Mammary microvascular endothelial cell (primary cell): ENCODE measurements at places on chromosomes 3 and 15. TPM values are rescaled to one million over a fixed set of nuclear protein-coding genes. Genes with fewer than 3 reads are reported as not detected.

Gene IL12A
- 2.3 and 6.7 TPM in 2 replicates for total RNA-seq

Gene LMOD3
- total RNA-seq, result not detected in 2 replicates

Gene RARRES1
- total RNA-seq, result 5.1 and 9.6 TPM in 2 replicates

Gene ACKR4
- 0.54 and 1.1 TPM in 2 replicates for total RNA-seq

Gene TRMT10C
- 26.2 and 30.5 TPM in 2 replicates for total RNA-seq

Gene SEMA3G
- 3.5 and 3.6 TPM in 2 replicates for total RNA-seq

Gene FAM107A
- total RNA-seq, result 83.0 and 85.8 TPM in 2 replicates

Gene SLCO2A1
- 5.6 and 11.5 TPM in 2 replicates for total RNA-seq

Gene EEF1AKMT4
- 3.4 and 4.3 TPM in 2 replicates for total RNA-seq

Gene MBNL1
- 334 and 355 TPM in 2 replicates for total RNA-seq

Gene SCAPER
- total RNA-seq, result 4.9 and 6.9 TPM in 2 replicates

Gene ANKUB1
- total RNA-seq, result not detected in 2 replicates

Gene SCAANT1
- not detected in 2 replicates for total RNA-seq

Gene GRIP2
- not detected in 2 replicates for total RNA-seq

Gene HCN4
- total RNA-seq, result not detected in 2 replicates

Gene TF
- 0.07 TPM in 1 of 2 replicates, not detected in the other for total RNA-seq

Gene ALDH1L1
- total RNA-seq, result not detected in 2 replicates

Gene GOLGA6B
- total RNA-seq, result not detected in 2 replicates

Gene PLSCR5
- total RNA-seq, result not detected in 2 replicates
